ENCODE measurements at places on chromosomes 13 and 19. TPM values are rescaled to one million over a fixed set of nuclear protein-coding genes. Genes with fewer than 3 reads are reported as not detected.

Gene TMEM86B
- total RNA-seq, result 1.1 TPM

Gene ZNF302
- 19.4 TPM for total RNA-seq

Gene FAM216B
- not detected for total RNA-seq

Gene TYROBP
- not detected for total RNA-seq

Gene SPHK2
- 12.6 TPM for total RNA-seq

Gene ATP4A
- not detected for total RNA-seq
